ENCODE measurements at places on chromosomes 6 and 20. TPM values are rescaled to one million over a fixed set of nuclear protein-coding genes. Genes with fewer than 3 reads are reported as not detected.

Gene RIMS1
- not detected for total RNA-seq

Gene CFAP206
- 0.13 TPM for total RNA-seq

Gene AGPAT4
- 4.8 TPM for total RNA-seq

Gene PNLDC1
- 0.06 TPM for total RNA-seq

Gene CCND3
- total RNA-seq, result 189 TPM

Gene PRSS16
- 3.4 TPM for total RNA-seq

Gene ULBP3
- total RNA-seq, result 3.7 TPM

Gene VWA7
- 2.0 TPM for total RNA-seq

Gene TAAR2
- total RNA-seq, result not detected

Gene MCHR2
- not detected for total RNA-seq

Gene ARFGEF3
- total RNA-seq, result 0.51 TPM

Gene TMEM200A
- 0.03 TPM for total RNA-seq

Gene CD93
- total RNA-seq, result not detected

Gene UBE3D
- total RNA-seq, result 4.1 TPM

Gene MYCT1
- 0.03 TPM for total RNA-seq

Gene STMND1
- total RNA-seq, result not detected
